ENCODE measurements at places on chromosomes 2 and 18.

DNA sequence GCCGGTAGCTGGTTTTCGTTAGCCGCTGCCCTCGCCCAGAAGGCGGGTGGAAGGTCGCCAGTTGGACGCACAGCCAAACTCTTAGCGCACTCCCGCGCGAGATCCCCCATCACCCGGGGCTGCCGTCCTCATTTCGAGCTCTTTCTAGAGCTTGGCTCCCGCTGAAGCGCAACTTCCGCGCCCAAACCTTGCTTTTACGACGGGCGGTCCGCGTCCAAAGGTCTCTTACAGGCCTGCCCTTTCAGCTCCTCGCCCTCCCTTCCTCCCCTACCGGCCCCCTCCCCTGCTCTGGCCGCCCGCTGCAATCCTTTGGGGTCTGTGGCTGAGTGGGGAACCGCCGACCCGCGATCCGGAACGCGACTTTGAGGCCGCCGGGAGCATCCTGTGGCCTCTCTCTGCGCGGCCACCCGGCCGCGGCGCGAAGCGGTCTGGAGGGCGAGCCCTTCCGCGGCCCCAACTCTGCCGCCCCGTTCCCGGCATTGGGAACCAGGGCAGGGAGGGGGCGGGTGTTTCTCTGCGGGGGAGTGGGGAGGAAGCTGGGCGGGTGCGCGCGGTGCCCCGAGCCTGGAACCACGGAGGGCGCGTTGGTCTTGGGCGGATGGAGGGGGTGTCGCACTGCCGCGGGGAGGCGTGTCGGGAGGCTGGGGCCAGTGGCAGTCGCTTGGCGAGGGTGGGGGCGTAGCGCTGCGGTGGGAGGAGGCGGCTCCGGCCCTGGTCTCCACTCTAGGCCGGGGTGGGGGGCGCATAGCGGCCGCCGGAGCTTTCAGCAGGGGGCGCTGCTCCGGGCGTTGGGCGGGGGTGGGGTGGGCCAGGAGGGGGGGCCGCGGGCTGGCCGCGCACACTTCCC is at the start of gene GDF7:
TSS of gene GDF7 (plus strand) at position 841 of the 847 bp plus-strand sequence. CDS start 96 bp downstream, outside the sequence.
- DNase-seq, result no peak

DNA sequence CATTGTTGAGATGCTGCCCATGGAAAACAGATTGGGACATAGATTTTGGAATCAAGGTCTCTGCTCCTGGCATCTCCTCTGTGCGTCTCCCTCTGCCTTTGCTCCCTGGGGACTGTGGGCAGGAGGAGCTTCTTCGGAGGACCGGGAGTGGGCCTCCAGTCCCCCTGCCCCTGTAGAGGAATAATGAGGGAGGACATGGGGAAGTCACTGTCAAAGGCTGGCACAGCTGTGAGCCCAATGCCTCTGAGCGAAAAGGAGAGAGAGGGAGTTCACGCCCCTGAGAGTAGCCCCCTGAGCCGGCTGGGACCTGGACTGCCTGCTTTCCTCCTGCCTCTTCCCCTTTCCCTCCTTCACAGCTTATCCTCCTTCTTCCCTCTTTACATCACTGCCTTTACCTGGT is 195.0 kb downstream of the LOXHD1 start:
- DNase-seq, result no peak

DNA sequence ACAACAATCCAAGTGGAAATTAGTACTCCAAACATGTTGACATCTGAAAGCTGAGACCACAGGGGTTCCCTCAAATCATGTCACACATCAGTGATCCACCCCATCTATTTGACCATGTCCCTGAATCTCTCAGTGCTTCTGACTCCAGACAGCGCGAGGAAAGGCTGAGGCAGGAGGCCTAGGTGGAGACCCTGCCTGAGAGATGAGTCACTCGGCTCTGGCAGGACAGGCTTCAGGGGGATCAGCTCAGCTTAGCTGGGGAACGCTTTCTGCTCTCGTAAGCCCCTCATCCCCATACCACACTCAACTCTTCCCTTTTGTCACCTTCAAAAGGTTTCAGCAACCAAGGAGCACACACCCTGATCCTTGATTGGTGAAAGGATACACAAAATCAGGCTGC is 5.8 kb upstream of the FAM228A start:
- DNase-seq, result no peak

- no peak for DNase-seq
These were observed 862 bp downstream of the C18orf54 start for GRCh38 chr18:54358495-54359040.

GRCh38 chr18:47901624-47902362 is 28.7 kb downstream of the SMAD2 start:
- DNase-seq, result no peak

DNA sequence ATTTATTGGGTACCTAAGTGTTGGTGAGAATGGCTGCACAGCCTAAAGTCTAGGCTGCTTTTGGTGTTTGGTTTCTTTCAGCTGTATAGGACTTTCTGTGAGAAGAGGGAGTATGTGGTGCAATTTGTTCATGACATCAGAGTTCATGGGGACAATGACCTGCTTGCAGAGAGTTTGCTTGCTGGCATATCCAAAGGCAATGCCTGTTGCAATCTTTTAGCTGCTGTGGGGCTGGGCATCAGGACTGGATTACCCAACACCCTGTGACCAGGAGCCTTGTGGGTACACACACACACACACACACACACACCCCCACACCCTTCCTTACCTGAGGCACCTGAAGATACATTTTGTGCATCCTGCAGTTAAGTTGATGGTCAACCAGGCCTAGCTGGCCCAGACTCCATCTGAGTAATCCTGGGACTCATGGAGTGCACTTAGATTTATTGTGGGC is 68.4 kb downstream of the LIPG start:
- DNase-seq, result no peak

- DNase-seq, result no peak
These were observed 9.5 kb downstream of the COPS7B start for GRCh38 chr2:231795525-231796327.

GRCh38 chr2:43391201-43391877 is 164.9 kb upstream of the ZFP36L2 start:
- no peak for DNase-seq

- no peak for DNase-seq
These were observed 10.8 kb downstream of the DSG2 start for GRCh38 chr18:31508781-31509180.

- no peak for DNase-seq
These were observed 59.3 kb upstream of the ACVR1 start for GRCh38 chr2:157935378-157935906.
